ENCODE measurements at places on chromosomes 12 and 14.

GRCh38 chr12:121610239-121611149 lies 15.8 kb upstream of the ORAI1 start:
- no peak for DNase-seq

DNA sequence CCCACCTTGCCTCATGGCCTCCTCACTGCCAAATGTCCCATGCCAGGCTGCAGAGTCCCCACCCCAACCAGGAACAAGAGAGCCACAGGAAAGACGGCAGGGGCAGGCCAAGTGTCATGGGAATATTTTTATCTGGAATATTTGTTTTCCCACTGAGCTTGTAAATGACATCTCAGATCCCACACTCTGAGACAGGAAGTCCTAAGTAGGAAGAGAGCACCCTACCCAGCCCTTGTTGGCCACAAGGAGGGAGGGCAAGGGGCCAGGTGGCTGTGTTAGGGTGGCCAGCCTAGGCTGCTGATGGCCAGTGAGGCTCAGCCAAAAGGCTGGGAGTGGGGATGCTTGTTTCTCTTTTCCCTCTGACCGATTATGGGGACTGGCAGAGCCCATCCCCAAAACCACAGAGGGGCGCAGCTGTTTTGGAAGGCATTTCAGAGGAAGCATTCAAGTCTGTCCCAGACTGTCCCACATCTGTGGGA lies 7.7 kb upstream of the MEG3 start:
- no peak for DNase-seq

DNA sequence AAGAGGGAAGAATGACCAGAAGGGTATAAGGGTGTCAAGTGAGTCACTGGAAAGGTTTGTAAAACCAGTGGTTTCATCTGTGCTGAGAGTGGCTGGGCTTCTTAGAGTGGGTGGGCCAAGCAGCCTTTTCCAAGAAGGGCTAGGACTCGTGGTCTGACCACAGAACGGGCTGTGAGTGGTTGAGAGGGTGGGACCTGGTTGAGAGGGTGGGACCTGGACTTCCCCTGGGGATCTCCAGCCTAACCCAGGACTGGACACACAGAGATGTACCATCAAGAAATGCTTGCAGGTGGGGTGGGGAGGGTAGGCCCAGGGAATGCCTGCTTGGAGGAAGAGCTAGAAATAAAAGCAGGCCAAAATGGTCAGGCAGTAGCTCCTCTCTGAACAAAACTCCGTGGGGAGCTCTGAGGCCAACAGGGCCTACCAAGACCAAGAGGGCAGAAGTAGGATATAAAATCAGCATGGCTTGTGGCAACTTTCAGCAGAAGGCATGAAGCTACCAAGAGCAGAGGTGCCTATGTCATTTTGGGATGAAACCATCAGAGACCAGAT lies 140.5 kb downstream of the FOXN3 start:
- DNase-seq, result no peak

DNA sequence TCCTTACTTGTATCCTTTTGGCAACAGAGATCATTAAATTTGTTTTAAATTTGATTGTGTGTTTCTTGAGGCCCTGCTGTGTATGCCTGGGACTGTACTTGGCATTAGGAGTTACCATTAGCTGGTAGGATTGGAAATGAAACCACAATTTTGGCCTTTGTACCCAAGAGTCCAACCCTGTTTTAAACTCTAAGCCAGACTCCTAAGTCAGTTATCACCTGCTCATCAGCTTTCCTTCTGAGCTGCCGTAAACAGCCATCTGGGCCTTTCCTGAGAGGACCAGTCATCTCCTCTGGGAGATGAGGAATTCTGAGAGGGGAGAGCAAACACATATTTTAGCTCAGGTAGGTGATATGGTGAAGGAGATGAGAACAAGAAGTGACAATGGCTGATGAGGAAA lies 74.3 kb upstream of the SRSF5 start:
- DNase-seq, result no peak

DNA sequence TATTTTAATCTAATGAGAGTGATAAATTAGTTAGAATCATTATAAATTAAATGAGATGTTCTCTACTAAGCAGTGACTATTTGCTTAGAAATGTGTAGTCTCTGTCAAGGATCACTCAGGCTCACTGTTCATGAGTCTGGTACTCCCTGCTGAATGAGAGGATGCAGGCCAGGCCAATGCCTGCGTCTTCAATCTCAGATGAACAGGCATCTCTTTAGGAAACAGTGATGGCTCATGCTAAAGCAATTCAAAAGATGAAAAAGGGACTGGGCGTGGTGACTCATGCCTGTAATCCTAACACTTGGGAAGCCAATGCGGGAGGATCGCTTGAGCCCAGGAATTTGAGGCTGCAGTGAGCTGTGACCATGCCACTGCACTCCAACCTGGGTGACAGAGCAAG lies 106.8 kb downstream of the ZFC3H1 start:
- no peak for DNase-seq

DNA sequence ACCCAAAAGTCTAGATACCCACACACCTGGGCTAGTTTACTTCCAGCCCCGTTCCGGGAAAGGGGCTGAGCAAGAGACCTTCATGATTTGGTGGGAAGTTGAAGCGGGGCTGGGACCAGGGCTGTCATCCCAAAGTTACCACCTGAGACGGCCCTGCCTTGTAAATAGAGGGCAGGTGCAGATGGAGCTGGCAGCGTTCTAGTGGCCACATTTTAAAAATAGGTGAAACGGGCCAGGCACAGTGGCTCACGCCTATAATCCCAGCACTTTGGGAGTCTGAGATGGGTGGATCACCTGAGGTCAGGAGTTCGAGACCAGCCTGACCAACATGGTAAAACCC lies 43.4 kb downstream of the NFKBIA start:
- DNase-seq, result no peak

- DNase-seq, result no peak
Measured at GRCh38 chr12:100608776-100609175, 35.3 kb downstream of the GAS2L3 start.

All from dermis microvascular lymphatic vessel endothelial cell (primary cell).